ENCODE measurements at places on chromosomes 7 and 10. TPM values are rescaled to one million over a fixed set of nuclear protein-coding genes. Genes with fewer than 3 reads are reported as not detected.
A peak's percentile ranks its signal among the peaks of the same experiment; 100 is the strongest.

Gene PIP
- not detected for total RNA-seq

- peak; percentile 43 for DNase-seq
Measured at GRCh38 chr10:80924063-80924952, 386.6 kb downstream of the SH2D4B start.

Gene PPP1R9A
- total RNA-seq, result 9.5 TPM

Gene SCIN
- 1.6 TPM for total RNA-seq

GRCh38 chr10:77392851-77393250 is 244.8 kb downstream of the KCNMA1 start:
- peak; percentile 100 for DNase-seq

DNA sequence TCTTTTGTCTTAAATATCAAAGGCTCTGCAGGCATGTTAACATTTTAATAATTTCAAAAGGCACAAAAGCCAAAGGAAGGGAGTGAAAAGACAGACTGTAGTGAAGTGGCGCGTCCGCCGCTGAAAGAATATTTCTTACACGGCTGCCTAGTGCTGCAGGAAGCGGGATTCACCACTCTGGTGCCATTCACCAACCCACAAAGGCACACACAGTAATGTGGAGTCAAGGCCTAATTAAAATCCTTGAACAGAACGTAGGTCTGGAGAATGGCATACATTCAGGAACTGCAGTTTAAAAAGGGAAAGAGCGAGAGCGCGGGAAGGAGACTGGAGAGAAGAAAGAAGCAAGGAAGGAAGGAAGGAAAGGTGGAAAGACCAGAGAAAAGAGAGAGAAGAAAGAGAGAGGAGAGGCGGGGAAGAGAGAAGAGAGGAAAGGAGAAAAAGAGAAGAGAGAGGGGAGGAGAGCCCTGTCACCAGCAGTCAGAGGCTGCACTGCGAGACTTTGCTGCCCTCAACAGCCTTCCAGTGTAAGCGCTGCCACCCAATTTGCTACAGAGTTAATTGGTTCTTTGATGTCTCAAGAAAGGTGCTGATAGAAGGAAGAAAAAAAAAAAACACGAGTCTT is 554.0 kb downstream of the MDFIC start:
- DNase-seq, result peak; percentile 26

DNA sequence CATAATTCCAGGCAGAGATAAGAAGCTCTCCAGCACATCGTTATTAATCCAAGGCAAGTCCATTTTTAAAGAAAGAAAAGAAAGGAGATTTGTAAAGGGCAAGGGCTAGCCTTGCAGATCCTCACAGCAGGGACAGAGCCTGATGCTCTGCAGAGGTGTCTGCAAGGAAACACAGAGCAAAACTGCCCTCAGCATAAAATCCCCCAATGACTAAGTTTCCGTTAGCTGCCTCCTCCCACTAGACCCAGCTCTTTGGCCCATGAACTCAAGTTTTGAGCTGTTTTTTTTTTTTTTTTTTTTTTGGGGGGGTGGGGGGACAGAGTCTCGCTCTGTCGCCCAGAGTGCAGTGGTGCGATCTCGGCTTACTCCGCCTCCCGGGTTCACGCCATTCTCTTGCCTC is 300.7 kb downstream of the MTERF1 start:
- no peak for DNase-seq

DNA sequence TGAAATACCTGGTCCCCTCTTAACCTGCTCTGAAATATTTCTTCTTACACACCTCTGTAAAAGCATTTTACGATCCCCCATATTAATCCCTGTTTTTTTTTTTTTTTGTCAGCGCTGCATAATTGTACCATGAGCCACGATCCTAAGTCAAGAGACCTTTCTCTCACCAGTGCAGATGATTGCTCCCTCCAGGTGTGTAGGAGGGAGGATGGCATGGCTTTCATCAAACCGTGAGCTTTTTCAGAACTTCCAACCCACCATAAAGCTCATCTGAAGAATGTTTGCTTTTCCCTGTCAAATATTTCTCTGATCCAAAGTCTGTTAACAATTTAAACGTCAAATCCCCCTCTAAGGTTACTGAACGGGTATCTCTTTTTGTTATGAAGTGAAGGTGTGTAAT is 28.2 kb upstream of the SEPHS1 start:
- DNase-seq, result no peak

GRCh38 chr10:70267161-70267933 is 16.5 kb downstream of the NPFFR1 start:
- peak; percentile 99 for DNase-seq

Gene NPC1L1
- 0.04 TPM for total RNA-seq

- DNase-seq, result no peak
Measured at GRCh38 chr10:103762162-103762561, 93.2 kb downstream of the SH3PXD2A start.

DNA sequence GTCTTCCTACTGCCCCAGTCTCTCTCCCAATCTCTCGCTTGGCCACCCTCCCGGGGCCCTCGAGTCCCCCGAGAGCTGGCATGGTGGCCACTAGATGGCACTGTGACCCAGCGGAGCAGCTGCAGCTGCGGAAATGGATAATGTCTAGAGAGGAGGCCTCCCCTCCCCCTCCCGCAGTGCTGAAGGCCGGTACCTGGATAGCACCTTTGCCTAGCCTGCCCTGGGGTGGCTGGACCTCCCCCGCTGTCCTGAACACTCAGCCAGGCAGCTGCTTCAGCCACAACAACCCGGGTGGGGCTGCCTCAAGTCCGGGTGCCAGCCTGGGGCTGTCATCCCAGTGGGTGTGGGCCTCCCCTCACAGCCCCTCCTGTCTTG is 65.2 kb downstream of the GOLGA7B start:
- DNase-seq, result peak; percentile 70

Gene UFSP1
- total RNA-seq, result 10.5 TPM

GRCh38 chr7:24197852-24198251 is 86.1 kb upstream of the NPY start:
- DNase-seq, result peak; percentile 14

GRCh38 chr7:5193880-5194279 is 3.8 kb downstream of the WIPI2 start:
- no peak for DNase-seq

- peak; percentile 91 for DNase-seq
Measured at GRCh38 chr7:36658335-36659171, 65.7 kb downstream of the AOAH start.

- DNase-seq, result no peak
Measured at GRCh38 chr7:1912593-1913465, 242.8 kb downstream of the ELFN1 start.

Gene RPEL1
- total RNA-seq, result not detected

Gene C7orf57
- total RNA-seq, result not detected

DNA sequence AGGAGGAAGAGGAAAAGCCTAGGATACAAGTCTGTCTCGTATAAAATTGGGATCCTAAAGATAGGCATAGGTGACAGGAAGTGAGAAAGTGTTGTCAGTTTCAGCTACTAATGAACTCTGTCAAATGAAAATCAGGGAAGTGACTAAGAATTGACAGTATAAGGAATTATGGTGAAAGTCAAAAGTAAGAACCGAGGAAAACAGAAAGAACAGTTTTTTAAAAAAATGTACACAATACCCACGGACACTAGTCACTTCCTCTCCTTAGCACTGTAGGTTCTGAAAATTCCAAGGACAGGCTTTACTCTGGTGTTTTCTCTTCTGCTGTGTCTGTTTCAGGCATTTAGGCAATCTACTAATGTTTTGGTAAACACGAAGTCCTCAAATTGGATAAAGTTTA is 42.3 kb downstream of the ATAD1 start:
- peak; percentile 23 for DNase-seq

Gene RP9
- total RNA-seq, result 24.6 TPM

DNA sequence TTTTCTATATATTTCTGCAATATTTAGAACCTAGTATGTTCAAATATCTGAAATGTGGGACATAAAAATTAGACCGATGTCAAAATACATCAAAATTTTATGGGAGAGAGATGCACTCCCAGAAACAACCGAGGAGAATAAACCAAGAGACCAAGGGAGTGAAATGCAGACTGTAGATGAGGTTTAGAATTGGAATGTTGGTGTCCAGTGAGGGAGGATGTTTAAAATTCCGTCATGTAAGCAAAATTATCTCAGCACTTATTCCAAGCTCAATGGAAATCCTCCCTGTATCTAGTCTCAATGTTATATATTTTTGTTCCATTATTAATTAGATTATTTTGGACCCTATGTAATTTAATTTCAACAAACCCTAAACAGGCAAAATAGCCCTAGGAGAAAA is 61.9 kb upstream of the MAGI2 start:
- DNase-seq, result no peak

DNA sequence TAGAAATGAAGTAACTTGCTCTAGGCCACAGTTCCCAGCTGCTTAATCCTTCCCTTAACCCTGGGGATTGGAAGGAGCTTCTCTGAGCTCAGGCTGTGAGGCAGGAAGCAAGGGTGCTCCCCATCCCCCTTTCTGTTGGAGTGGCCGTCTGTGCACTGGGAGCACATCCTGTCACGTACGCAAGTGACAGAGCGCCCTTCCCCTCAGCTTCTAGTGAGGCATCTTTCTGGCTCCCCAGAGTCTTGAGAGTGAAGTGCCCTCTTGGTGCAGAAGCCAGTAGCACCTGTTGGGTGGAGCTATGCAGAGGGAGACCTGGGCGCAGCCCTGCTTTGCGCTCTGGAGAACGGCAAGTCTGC is 47.8 kb downstream of the SHH start:
- no peak for DNase-seq

Gene PSD
- 0.23 TPM for total RNA-seq

DNA sequence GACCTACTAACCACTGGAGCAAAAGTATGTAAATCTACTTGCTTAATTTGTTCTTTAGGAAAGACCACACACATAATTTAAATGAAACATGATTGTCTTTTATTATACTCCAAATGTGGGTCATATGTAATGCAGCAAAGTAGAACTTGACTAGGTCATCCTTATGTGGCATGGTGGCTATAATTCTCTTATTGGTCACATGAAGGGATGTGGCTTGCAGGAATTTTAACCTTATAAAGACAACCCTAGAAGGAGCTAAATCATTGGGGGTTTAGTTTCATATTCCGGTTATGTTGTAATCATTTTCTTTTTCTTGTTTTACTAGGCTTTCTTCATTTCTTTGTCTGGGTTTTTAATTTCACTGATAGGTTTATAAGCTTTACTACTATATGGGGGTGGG is 93.9 kb downstream of the SEPTIN7 start:
- no peak for DNase-seq

DNA sequence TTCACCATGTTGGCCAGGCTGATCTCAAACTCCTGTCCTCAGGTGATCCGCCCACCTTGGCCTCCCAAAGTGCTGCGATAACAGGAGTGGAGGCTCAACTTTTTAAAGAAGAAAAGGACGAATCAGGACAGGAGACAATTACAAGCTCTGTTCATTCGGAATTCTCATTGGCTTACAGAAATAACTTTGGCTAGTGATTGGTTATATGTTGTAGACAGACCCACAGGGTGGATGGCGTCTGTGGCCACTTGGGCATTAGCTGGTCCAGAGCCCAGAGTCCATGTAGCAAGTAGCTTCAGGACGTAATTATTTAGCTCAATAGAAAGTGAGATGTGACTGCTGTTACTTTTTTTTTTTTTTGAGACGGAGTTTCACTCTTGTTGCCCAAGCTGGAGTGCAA is 160.5 kb upstream of the TNRC18 start:
- DNase-seq, result no peak

DNA sequence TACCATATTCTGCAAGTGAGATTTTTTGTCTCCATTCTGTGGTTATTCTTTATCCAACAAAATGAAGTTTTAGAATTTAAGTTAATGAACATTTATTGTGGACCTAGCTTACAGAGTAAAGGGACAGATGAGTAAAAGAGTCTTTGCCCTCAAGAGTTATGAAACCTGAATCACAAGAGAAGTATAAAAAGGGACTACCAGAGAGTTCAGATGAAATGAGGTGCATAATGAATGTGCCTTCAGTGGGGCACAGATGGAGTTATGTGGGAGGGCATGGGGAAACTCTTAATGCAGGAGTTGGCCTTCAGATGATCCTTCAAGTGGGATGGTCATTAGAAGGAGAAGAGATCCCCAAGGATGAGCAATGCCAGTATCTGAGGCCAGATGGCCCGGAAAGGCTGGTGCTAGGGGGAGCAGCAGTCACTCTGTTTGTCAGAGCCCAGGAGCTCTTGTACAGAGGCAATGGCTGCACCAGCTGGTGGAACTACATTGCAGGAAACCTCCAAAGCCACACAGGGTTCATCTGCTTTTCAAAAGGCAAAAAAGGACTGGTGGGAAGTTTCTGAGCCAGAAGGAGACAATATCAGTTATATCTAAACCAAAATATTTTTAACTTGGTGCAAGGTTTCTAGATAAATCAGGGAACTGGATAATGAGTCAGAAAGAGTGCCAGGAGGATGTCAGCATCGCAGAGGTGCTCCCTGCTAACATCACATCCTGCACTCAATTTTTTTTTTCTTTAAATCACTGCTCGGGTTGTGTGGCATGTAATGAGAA is 162.0 kb downstream of the KLF6 start:
- no peak for DNase-seq

DNA sequence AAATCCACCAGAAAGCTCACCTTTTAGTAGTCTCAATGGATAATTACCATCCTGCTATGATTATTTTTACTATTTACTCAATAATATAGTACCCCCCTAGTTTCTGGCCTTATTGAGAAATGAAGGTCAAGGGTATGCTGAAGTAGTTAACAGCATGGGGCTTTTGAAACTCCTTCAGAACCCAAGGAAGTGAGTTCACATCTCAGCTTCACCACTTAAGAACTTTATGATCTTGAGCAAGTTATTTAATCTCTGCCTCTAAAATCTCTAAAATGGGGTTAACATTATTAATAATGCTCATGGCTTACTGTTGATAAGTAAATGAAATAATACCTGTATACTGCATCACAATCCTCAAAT is 5.8 kb downstream of the MTPN start:
- no peak for DNase-seq

GRCh38 chr10:99353182-99353581 is 24.0 kb downstream of the CNNM1 start:
- no peak for DNase-seq

Gene ZNF92
- 6.3 TPM for total RNA-seq

DNA sequence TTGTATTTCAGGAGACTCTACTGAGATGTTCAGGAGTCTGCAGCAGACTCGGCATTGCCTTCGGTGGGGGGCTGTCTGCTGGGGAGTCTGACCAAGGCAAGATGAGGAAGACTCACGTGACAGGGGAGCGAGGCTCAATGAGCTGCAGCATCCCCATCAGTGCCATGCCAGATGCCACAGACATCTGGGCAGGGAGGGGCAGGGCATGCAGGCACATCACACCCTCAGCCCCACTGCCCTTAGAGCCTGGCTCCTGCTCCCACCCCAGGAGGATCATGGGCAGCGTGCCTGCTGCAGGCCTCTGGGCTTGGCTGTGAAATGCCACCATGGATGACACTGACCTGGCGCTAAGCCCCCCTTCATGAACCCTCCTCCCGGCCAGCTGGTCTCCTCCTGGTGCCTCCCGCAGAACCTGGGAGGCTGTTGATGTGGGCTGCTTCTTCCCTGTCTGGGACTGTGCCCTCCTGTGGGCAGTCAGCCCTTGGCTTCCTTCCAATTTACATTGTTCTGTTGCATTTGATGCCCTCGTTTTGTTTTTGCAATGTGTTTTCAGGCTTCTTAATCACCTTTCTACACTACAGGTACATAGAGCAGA is 235.0 kb downstream of the PAXIP1 start:
- no peak for DNase-seq

All from PC-3 (cell line).